ENCODE measurements at places on chromosomes 16 and 17. TPM values are rescaled to one million over a fixed set of nuclear protein-coding genes. Genes with fewer than 3 reads are reported as not detected.

ARSG gene
- 9.0 TPM for total RNA-seq

MPO gene
- 0.08 TPM for total RNA-seq

HBA2 gene
- total RNA-seq, result 0.92 TPM

AKAP1 gene
- 39.9 TPM for total RNA-seq

GRCh38 chr16:75565640-75566039 lies 539 bp upstream of the GABARAPL2 start:
- DNase-seq, result no peak

- DNase-seq, result no peak
These were observed 193.6 kb downstream of the AATF start for GRCh38 chr17:37142294-37142896.

GRCh38 chr16:75550211-75550662 lies 5.8 kb downstream of the TMEM231 start:
- peak; percentile 69 for DNase-seq

GRCh38 chr17:66715745-66716156 lies 119.2 kb upstream of the CACNG5 start:
- peak; percentile 53 for DNase-seq

- no peak for DNase-seq
These were observed 27.8 kb upstream of the MGAT5B start for GRCh38 chr17:76840443-76840767.

DNA sequence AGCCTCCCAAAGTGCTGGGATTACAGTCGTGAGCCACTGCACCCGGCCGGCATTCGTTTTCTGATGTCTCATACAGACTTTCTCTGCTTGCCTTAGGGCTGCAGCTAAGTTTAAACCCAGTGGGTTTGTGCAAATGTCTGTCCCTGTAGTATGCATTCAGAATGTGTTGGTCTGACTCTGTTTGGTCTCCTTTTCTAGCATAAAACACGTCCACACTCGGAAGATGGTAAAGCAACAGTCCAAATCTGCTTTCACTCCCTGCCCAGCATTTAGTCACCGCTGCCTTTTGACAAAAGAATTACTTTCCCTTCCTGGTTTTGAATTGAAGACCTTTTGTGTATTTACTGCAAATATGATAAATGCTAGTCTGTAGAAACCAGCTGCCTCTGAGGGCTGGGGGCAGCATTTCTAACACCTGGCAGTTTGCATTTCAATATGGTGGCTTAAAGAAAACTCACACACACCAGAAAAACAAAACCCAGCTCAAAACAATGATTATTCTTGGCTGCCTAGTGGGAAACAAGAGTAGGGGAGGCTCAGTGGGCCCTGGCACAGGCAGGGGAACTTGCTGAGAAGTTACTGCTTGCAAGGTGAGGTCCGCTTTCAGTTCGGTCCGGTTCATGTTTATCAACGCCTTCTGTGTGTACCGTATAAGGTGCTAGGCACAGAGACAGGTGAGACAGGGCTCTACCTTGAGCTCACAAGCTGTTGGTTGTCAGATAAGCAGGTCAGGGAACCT lies 56.9 kb downstream of the MSI2 start:
- no peak for DNase-seq

DNA sequence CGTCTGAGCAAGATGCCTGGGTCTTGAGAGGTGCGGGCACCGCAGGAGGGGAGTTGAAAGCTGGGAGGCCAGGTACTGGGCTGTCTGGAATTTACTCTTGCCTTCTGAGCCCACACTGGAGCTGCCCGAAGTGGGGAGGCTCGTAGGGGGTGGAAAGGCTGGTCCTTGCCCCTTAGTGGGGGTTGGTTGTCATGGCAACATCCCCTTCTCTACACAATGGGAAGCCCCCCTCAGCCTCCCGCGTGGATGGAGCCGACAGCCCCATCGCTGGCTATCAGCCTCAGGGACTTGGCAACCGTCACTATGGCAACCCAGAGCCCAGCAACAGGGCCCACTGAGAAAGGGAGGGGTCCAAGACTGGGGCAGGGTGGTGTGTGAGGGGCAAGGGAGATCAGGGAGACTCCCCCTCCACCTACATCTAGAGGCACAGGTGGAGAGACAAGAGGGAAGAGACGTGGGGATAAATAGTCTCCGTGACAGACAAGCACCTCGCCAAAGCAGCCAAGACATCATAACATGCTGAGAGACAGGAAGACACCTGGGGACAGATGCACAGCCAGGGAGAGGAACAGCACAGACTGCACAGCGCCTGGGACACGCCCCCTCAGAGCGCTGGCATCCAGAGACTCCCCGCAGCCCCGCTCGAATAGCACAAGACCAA lies 5.3 kb upstream of the DNAH2 start:
- no peak for DNase-seq

DNA sequence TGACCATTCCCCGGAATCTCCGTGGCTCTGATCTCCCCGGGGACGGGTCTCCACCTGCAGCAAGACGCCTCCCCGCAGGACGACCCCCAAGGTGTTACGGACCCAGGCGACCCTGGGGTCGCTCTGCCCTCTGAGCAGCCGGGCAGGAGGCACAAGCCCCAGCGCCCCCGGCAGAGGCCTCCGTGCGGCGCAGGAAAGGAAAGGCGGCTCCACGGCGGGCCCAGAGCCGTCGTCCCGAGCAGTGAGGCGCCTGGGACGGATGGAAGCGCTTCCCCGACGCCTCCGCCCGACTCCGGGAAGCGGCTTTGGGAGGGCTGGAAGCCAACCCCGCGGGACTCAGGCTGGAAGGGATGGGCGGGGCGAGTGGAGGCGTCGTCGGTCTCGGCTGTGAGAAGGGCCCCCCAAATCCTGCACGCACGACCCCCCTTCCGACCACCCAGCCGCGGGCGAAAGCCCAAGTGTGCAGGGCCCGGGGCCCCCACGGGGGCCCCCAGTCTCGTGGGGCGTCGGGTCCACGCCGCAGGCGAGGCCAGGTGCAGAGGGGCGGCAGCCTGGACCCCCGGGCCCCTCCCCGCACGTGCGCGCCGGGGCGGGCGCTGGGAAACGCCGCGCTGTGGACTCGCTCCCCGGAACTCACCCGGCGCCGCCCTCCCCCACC lies 32.7 kb upstream of the RPH3AL start:
- no peak for DNase-seq

- DNase-seq, result no peak
These were observed 168.5 kb downstream of the UTP18 start for GRCh38 chr17:51428668-51429495.

DNA sequence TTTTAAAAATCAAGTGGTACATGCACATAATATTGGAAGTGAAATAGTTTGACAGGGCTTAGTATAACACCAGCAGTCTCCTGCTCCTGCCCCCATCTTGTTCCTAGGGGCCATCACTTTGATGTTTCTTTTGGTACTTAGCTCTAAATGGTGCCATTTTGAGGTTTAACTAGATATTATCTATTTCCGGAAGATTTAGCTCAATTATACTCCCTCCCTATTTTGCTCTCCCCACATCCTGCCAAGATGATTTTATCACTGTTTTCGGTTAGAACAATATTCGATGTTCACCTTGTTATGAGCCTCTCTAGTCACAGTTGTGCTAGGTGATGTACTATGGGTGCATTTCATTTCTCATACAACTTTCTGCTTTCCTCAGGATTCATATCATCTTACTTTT lies 20.0 kb upstream of the SLC35G3 start:
- no peak for DNase-seq

GRCh38 chr16:70661534-70661917 lies 15.2 kb downstream of the IL34 start:
- no peak for DNase-seq

DNA sequence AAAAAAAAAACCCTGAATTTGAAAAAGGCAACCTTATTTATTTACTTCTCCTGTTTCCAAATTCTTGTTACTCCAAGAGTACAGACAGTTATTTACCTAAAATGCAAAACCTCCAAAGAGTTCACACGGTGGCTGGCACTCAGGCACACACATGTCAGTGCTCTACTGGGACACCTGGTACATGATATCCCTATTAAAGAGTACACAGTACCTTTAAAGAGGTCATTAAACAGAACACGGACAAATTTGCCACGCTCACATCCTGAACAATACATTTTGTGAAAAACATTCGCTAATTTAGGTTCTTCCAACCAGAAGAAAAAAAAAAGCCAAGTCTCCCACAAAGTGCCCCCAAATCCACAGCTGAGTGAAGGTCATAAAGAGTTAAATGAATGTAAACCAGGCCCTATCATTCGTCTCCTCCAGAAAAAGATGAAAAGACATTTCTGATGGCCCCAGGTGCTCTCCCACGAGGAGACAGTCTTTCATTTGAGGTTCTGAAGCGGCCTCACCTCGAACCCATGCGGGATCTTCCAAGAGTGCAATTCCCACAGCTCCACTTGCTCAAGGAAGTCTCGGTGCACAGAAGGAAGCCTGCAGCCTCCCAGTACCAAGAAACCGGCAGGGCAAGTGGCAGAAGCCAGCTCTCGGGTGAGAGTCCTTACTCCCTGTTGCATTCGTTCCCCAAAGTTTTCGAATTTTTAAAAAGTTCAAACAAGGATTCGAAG lies 993 bp downstream of the ERN1 start:
- no peak for DNase-seq

GRCh38 chr17:1573932-1574696 lies 11.5 kb upstream of the PITPNA start:
- DNase-seq, result no peak

GRCh38 chr17:50259477-50260324 lies 14.6 kb upstream of the TMEM92 start:
- DNase-seq, result no peak

DNA sequence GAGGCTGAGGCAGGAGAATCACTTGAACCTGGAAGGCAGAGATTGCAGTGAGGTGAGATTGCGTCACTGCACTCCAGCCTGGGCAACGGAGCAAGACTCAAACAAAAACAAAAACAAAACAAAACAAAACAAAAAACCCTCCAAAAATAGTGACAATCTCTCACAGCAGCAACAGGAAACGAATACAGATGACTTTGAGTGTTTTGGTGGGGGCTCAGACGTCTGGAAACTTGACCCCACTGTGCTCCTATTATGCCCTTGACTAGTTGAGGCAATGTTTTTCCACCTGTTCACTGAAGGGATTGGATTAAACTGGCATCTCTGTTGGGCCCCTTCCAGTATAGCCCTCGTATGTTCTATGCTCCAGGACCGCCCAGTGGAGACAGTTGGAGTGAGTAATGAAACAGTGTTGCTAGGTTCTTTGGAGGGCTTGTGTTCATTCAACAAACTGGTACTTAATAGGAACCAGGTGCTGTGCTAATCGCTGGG lies 167.0 kb downstream of the UTP18 start:
- no peak for DNase-seq

- DNase-seq, result no peak
These were observed 136.5 kb upstream of the CCL2 start for GRCh38 chr17:34118564-34118963.

- no peak for DNase-seq
These were observed 409.7 kb downstream of the SNX29 start for GRCh38 chr16:12386192-12386591.

DNA sequence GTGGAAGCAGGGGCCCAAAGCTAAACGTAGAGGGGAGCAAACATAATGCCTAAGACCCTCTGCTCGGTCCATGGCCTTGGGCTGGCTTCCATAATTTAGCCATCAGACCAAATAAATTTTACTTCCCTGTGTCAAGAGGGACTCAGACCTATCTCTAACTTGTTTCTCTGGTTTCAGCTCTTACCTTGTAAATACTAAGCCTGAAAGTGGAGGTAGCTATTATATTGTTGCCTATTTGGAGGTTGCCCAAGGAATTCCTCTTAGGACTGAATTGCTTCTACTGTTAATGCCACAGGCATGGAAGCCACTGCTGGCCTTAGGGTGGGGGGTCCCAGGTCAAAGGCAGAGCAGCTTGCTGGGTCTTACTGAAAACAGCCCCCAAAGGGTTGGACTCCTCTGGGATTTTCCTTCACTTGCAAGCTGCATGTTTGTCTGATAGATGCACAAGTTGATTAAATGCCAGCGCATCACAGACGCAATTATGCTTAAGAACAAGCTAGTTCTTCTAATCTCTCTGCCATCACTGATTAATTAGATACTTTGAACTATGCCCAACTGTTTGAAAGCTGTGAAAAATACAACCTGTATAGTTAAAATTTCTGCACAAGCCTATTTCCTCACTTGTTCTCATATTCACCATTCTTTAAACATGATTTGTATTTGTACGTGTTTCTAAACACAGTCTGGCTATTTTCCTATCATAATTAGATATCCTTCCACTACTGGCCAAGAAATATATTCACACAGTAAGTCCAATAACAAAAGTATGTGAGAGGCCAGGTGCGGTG lies 67.9 kb upstream of the HAS3 start:
- DNase-seq, result no peak

DNA sequence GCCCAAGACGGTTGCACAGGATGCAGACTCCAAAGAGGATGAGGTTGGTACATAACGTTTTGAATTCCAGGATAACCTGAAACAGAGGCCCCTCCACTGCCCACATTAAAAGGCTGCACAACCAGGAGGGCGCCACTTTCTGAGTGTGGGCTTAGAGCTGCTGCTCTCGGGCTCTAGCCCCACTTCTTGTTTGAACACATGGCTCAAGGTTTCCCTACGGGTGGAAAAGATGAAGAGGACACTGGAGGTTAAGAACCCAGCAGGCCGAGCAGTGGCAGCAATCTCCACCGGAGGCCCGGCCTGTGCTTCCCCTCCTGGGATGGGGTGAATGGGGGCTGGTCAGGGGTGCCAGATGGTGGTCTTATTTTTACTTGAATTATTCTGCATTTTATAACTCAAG lies 8.0 kb upstream of the TRAP1 start:
- DNase-seq, result no peak

GRCh38 chr17:76408037-76408849 lies 23.8 kb downstream of the SPHK1 start:
- DNase-seq, result no peak

DNA sequence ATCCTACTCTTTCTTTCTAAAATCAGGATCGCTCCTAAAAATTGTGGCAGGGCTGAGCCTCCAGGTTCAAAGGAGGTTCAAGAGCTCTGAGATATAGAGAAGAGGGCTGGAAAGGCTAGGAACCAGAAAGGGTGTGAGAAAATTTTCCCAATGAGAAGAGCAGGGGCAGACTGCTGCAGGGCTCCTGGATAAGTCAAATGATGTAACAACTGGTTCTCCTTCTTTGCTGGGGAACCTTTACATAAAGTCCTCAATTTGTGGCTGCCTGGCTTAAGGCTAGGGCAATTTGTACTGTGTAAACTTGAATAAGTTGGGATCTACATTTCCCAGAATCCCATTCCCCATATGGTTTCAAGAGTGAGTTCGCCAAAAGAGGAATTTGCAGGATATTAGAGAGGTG lies 16.3 kb upstream of the AKAP1 start:
- no peak for DNase-seq

DNA sequence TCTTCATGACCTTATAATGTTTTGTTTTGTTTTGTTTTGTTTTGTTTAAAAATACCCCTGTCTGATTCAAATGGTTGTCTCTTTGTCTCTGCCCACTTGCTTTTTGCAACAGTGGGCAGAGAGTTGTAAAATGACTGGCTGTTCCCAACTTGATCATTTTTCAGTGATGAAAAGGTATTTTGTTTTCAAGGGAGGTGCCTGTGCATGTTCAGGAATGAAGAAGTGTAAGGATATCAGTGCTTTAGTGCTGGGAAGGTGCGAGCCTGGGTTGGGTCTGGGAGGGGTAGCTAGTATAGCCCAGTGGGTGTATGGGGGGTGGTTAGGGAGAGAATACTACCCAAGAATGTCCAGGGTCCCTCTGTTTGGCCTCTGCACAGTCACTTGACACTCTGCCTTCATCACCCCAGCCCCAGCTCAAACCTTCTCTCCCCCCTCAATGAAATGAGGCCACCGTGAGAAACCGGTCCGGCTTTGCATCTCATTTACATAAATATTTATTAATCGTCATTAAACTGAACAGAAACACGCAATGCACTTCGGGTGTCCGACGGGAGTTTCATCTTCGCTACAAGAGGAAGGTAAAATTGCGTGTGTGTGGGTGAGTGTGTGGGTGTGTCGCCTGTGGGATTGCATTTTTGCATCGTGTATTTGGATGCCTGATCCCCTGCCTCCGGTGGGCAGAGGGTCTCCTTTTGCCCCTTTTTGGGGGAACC lies 4.3 kb downstream of the NEUROD2 start:
- no peak for DNase-seq

Measured in GM12878 (cell line).